ENCODE measurements at places on chromosomes 7 and 10. TPM values are rescaled to one million over a fixed set of nuclear protein-coding genes. Genes with fewer than 3 reads are reported as not detected.

GRCh38 chr7:17887286-17887685 lies 53.0 kb downstream of the SNX13 start:
- DNase-seq, result no peak

The MUC12 gene
- 2.1 TPM for total RNA-seq

The CCDC172 gene
- not detected for total RNA-seq

- no peak for DNase-seq
Measured at GRCh38 chr7:98668255-98668654, 51.2 kb downstream of the NPTX2 start.

DNA sequence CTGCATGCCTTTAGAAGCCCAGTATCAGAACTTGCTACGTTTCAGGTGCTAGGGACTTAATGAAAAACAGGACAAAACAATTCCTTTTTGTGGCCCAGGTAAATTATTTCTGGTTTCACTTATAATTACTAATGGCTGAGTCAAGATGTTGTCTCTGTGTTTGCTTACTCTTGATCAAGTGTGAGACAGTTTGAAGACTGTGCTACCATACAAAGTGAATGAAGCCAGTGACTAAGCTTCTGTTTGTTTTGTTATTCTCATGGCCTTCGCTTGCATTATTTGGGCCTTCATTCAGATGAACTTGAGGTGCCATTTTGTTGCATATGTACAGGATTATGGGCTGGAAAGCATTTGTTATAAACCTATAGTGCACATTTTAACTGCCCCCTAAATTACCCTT lies 17.9 kb downstream of the SMNDC1 start:
- no peak for DNase-seq

Measured in upper lobe of left lung (tissue), 6 donors.